ENCODE measurements at places on chromosomes 11 and 22.

DNA sequence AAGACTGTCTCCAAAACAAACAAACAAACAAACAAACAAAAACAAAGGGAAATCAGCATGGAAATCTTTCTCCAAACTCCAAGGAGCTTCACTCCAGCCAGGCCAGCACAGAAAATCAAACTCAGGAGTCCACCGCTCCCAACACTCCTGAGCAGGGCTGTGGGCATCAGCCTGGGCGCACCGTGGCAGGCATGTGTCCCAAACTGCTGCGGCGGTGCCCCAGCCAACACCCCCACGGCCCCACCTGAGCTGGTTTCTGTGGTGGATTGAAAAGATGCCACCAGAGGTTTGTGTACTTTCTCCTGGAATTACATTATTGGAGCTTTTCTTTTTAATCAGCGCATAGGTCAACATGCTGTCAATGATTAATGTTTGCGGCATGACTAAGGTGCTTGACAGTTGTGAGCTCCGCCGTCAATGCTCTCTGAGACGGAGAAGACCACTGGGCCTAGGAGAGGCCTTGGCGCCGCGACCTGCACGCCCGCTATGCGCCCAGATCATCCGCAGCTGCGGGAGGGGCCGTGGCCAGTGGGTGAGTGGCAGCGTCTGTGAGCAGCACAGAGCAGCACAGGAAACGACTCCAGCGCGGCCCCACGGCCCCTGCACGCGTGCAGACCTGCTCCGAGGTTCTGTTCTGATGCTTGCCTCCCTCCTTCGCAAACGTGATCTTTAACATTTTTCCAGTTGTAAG, 18.1 kb downstream of the DRD4 start:
- DNase-seq: no peak

DNA sequence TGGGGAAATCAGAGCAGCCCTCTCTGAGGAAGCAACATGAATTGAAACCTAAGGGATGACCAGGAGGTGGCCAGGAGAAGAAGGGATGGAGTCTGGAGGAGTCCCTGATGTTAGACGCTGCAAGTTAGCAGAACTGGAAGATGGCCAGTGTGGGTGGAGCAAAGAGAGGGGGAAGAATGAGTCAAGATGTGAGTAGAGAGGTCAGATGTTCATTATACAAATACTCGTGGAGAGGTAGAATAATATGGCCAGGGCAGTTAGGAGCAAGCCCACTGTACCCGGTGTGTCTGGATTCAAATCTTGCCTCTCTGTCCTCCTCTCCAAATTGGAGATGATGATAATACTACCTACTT, 242.0 kb downstream of the TENM4 start:
- no peak for DNase-seq

- no peak for DNase-seq
These were observed 41.2 kb upstream of the ALX4 start for GRCh38 chr11:44351006-44351660.

- DNase-seq: no peak
These were observed 841 bp downstream of the B3GNT6 start for GRCh38 chr11:77035039-77035438.

DNA sequence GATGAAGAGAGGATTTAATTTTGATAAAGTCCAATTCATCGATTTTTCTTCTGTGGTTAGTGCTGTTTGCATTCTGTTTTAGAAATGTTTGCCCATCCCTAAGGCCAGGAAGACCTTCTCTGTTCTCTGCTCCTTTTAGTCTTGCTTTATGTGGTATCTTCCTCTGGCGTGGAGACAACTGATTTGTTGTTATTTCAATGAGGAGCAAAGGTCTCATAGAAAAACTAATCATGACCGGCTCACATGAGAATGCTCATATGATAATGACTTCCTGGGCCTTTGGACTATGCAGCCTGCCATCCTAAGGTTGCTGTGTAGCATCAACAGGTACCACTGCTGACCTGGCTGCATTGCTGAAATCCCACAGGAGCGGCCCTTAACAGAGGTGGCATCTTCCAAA, 19.8 kb downstream of the SCGB1A1 start:
- DNase-seq: no peak

GRCh38 chr11:31641477-31642062, 132.0 kb downstream of the ELP4 start:
- peak; percentile 88 for DNase-seq

- no peak for DNase-seq
These were observed 143.2 kb downstream of the SWAP70 start for GRCh38 chr11:9806946-9807687.

- no peak for DNase-seq
These were observed 21.6 kb upstream of the ADORA2A start for GRCh38 chr22:24405631-24406321.

DNA sequence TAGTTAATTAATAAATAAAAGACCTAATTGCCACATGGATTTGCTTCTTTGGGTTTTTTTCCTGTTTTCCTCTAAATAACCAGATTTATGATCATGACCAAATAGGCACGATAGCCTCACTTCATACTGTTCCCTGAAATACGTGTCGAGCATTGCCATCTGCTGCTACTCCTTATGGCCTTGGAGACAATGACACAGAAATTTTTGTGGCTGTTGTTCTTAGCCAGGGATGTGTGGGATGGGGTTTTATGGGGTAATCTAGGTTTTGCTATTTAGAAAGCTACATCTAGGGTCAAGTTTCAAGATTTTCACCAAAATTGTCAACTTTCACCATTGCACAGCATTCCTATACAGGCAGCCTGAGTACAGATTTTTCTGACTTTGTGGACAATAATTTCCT, 145.2 kb downstream of the DBX1 start:
- DNase-seq: no peak

DNA sequence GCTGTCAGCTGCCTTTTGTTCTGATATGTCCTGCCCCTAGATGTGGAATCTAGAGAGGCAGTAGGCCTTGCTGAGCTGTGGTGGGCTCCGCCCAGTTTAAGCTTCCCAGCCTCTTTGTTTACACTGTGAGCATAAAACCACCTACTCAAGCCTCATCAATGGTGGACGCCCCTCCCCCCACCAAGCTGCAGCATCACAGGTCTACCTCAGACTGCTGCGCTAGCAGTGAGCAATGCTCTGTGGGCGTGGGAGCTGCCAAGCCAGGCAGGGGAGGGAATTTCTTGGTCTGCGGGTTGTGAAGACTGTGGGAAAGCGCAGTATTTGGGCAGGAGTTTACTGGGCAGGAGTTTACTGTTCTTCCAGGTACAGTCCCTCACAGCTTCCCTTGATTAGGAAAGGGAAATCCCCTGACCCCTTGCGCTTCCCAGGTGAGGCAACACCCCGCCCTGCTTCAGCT, 98.5 kb downstream of the SMCO4 start:
- no peak for DNase-seq

All from cerebellar cortex (tissue), 1 donor.